ENCODE measurements at places on chromosomes 3 and 15.

GRCh38 chr3:124281453-124282316, 289.8 kb upstream of the ROPN1 start:
- DNase-seq: no peak

- DNase-seq: no peak
These were observed 229.2 kb downstream of the UACA start for GRCh38 chr15:70533931-70534742.

DNA sequence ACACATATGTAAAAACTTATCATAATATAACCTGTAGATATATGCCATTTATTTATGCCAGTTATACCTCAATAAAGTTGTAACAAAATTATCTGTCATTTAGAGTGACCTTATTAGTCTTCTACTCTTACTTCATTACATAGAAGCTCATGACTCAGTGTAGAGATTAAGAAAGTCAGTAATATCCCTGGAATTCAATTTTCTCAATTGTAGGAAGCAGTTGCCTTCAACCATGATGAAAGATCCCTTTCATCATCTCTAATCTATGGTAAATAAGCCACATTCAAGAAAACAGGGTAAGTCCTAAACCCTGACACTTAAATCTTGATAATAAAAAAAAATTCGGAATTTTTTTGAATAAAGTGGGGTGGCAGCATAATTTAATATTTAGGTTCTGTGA, 216.5 kb upstream of the PEX5L start:
- DNase-seq: no peak

DNA sequence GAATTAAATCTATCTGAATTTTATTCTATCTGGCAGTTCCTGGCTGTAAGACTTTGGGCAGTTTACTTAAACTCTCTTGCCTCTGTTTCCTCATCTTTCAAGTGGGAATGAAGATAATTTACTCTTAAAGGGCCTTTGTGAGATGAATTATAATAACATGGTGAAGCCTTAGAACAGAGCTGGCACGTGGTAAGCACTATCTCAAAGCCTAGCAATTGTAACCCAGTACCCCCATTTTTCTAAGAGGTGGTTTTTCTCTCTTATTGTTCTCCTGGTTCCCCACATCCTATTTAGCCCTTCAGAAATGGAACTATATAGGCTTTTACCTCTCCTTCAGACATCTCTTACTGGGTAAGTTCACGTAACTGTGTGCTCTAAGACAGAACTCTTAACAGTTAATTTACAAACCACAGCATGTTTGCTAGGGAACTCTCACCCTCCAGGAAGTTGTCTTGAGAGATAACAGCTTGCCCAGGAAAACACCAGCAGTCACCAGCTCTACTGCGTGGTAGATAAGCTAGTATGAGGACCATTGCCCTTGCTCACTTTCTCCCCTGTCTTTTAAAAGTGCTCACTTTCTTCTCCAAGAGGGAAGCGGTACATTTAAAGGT, 12.3 kb upstream of the CRBN start:
- no peak for DNase-seq

- DNase-seq: no peak
These were observed 212.6 kb downstream of the ZNF621 start for GRCh38 chr3:40737343-40737742.

DNA sequence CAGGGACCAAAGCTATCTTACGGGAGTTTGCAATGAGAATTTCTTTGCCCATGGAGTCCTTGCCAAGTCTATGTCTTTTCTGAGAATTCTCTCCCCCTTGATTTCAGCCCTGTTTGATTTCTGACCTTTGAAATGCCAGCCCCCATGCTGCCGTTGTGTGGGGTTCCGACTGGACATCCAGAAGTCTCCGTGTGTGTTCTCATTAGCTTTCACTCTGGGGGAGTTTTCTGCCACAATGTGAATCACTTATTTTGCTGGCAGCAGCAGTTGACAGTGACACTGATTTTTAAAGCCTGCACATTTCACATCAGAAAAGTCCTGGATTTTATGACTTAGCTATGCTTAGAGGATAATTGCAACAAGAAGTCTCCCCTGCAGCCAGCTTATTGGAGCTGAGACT, 98.4 kb upstream of the CTDSPL start:
- no peak for DNase-seq

DNA sequence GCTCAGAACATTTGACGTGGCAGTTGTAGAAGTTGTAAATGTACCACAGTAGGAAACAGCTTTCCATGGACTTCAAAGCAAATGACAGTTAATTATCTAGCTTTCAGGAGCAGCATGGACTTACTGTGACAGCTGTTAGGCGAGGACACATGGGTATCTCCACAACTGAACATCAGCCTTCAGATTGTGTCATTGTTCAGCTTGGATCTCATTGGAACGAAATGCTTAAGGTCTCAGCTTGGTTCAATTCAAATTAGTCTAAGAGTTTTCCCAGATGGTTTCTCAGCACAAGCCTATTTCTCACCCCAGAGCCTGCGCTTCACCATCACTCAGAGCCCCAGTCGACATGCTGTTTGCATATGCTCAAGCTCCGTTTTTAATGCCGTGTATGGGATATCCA, 21.1 kb upstream of the GYG1 start:
- DNase-seq: no peak

DNA sequence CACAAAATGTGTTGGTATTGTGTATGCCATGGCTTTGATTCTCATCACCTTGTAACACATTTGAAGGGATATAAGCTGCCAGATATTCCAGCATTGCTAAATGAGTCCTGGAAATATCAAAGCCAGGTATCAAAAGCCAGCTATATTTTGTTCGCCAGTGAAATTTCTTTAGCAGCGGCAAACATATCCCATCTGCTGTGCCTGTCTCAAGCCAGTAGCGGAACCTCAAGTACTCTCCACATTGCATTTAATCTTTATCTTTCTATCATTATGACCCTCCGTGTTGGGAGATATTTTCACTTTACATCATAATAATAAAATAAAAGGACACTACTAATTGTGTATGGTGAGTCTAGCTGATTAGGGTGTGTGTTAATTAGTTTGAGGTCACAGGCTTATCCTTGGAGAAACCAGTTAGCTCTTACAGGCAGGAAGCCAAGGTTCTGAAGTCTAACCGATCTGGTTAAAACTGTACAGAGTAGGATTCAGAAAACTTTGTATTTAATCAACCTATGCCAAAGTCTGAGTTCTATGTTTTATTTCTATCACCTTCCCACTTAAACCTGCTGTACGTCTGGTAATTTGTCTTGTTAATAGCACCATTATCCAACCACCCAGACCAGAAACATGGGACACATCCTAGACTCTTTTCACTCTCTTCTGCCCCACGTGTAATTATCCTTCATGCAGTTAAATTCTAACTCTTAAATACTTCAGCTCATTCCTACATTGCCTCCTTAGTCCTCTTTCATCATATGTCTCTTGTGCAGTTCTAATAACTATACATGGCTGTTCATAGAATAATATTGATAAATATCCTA, 14.5 kb downstream of the TIPARP start:
- DNase-seq: no peak

- DNase-seq: no peak
These were observed 29.1 kb downstream of the TF start for GRCh38 chr3:133775309-133775708.
